Stimulated activated CD4-positive, alpha-beta T cell treated with anti-CD3 and anti-CD28 coated beads, Interleukin-4, amount 100 ng/mL, for 1 hour (primary cell): ENCODE measurements at places on chromosomes 7 and 10.

DNA sequence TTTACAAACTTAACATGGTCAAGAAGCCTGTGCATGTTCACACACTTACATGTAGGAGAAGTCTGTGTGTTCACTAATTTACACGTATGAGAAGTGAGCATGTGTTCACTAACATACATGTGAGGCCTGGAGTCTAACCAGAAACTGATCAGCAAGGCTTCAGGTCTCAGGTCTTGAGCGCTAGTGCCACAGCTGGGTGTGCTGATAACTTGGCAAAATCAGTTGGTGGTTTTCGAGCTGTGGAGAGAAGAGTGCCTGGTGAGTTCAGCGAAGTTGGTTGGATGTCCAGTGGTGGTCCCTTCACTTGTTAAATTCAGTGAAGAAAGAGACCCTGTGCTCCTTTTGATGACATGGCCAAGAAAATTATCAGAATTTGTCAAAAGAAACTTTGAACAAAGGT lies 98.7 kb downstream of the CELF2 start:
- no peak for DNase-seq

DNA sequence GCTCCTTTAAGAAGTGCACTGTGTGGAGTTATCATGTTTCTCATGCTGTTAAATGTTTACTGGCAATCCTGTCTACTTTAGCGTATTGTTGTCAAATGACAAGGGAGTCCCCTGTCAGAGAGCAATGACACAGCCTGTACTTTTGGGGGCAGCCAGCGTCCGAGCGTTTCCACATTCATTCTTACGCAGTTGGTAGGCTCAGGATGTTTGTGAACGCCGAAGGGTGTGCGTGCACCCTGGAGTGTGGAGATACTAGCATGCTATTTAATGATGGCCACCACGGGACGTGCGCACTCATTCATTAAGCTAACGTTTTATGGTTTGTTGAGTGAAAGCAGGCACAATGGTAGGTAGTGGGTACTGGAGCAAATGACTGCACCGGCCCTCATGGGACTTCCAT lies 48.0 kb downstream of the CUX1 start:
- DNase-seq, result no peak

GRCh38 chr10:75143353-75143752 lies 31.9 kb downstream of the SAMD8 start:
- no peak for DNase-seq

DNA sequence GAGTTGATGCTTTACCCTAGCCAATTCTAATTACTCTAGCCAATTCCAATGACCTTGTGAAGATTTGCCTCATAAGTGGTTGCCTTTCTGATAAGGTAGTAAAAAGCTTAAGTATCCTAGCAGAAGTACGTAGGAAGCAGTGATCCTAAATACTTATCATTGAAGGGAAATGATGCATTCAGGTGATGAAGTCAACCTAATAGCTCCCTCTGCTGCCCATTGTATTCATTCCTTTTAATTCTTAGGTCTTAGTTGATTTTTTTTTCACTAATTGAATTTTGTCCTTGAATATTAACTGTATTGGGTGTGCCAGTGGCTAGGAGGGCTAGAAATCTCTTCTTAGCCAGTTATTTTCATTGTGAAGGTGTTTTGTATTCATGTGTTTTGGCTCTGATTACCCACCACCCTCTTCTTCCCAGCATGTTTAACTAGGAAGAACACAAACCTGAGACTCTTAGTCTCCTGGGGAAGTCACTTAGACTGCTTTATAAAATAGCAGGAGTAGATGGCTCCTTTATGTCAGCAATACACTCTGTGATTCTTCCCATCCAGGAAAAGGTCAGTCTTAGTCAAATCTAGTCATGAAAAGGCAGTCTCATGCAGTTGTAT lies 46.3 kb downstream of the PLEKHA8 start:
- no peak for DNase-seq

- no peak for DNase-seq
Observed at GRCh38 chr10:71379118-71379766, 17.5 kb upstream of the CDH23 start.

DNA sequence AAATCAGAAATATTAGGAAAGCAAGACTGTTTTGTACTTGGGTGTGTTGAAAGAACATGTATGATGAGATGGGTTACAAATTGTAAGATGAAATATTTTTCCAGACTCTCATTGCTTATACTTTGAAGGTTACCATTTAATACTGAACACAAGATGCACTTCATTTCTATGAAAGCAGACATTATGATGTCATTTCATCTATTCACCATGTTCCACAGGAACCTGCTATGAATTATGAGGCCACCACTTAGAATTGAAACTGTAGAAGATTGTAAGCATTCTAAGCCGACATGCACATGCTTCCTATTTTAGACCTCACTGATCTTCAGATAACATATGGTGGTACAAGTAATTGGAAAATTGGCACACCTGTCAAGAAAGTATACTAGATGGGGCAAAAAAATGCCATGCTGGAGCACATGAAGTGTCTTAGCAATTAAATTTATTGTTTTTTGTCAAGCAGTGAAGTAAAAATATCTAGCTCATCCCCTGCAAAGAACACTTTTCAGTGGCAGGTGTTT lies 195.0 kb downstream of the PHF14 start:
- DNase-seq, result no peak

- DNase-seq, result no peak
Observed at GRCh38 chr7:49706106-49706505, 67.3 kb upstream of the VWC2 start.

GRCh38 chr10:88819290-88819689 lies 16.8 kb downstream of the LIPM start:
- no peak for DNase-seq

DNA sequence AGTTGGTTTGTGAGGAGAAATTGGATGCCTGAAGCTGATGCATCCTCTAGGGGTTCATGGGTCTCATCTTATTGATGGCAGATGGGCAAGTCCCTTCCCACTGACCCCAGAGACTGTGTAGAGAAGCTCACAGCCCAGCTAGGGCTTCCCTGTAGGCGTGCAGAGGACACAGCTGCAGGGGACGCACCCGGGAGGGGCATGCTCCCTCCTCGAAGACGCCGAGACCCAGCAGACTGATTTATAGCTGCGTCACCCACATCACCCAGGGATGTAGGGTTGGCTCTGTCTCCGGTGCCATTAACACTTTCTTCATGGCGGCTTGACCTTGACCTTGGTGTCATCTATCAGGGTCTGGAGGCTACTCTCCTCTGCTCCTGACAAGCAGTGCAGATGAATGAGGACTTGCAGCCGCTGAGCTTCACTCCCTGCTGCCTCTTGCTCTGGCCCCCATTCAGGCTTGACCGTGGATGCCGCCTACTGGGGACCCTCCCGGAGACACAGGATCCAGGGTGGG lies 549.7 kb downstream of the TCERG1L start:
- no peak for DNase-seq

- DNase-seq, result no peak
Observed at GRCh38 chr10:99537086-99537988, 4.6 kb downstream of the NKX2-3 start.

DNA sequence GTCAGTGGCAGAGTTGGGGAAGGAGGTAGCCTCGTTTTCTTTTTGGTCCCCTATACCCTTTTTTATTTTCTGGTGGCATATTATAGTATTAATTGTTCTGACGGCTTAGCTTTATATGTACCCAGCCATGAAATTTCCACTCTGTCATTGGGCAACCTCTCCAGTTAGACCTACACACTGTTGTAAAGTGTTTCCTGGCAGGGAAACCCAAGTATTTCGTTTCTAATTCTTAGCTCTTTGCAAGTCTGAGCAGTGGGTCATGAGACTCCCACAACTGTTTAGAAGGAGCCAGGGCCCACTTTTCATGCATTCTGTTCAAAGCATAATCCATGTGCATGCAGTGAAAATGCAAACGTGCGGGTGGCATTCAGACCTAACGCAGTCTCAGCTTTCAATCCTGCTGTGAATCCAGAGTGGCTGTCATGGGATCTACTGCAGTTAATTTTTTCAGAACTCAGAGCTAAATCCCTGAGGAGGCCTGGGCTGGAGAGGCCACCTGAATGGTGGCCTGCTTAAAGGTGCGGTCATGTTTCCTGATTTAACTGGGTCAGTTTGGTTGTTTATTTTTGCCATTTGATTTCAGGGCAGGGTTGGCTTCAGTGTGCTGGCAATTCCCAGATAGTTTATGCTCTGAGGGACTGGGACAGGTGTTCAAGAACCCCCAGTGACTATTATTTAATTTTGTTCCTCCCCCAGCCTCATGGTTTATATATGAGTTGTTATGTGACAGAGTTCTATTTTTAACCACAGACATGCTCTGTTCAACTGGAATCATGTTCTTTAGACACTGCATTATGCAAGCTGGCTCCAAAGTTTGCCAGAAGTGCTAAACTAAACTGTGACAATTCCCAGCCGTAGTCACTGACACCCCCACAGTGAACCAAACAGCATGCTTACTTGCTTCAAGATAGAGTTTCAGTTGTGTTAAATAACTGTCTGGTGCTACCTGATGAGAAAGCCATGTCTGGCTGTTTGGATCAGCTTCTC lies 27.4 kb upstream of the SYPL1 start:
- no peak for DNase-seq

DNA sequence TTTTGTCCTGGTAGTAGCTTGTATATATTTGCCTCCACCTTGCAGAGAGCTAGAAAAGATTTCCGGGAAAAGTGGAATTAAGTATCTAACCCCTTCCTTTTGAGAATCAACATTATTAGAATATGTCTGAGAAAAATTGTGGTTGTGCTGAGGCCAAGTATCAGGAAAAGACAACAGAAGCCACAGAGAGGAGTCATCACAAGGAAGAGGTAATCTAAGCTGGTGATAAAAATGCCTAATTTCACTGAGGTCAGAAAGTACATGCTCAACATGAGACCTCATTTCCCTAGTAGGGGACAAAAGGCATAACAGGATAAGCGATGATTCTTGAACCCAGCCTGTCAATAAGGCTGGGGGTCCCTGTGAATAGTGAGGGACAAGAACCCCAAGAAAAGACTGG lies 97.0 kb upstream of the PDE1C start:
- DNase-seq, result no peak

- DNase-seq, result no peak
Observed at GRCh38 chr10:1297566-1298301, 241.5 kb downstream of the WDR37 start.

- no peak for DNase-seq
Observed at GRCh38 chr10:71078454-71079145, 133.8 kb upstream of the UNC5B start.

- DNase-seq, result no peak
Observed at GRCh38 chr7:157865351-157866165, 528.8 kb downstream of the DNAJB6 start.

DNA sequence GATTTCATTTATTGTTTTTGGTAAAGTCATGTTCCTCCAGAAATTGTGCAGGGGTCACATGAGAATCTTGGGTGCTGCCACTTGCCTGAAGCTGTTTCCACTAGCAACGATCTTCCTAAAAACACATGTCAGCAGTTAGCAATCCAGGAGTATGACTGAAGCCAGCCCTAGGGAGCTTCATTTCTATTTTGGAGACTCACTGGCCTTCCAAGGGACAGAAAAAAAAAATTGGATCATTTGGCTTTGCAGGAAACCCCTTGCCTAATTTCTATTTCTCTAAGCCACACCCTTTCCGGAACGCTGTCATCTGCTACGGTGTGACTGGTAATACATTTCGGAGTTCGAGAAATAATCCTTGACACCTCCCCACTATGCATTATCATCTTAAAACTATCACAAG lies 204.7 kb downstream of the TAX1BP1 start:
- DNase-seq, result no peak

DNA sequence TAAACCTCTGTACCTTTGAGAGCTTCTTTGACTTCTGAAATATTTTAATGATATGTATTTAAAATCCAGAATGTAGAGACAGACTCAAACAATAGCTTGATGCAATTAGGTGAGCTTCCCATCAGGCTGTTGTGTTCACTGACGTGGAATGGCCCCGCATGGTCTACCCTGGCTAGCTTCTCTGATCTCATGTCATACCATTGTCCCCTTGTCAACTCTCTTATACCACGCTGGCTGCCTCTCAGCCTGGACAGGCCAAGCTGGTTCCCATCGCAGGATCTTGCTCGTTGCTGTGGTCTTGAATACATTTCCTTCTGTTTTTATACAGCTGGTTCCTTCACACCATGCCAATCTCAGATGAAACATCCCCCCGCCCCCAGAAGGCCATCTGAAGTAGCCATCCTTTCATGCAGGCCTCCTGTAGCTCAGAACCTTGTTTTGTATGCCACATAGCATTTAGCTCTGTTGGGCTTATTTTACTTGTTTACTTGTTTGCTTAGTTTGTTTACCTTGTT lies 84.2 kb downstream of the FANK1 start:
- DNase-seq, result no peak

DNA sequence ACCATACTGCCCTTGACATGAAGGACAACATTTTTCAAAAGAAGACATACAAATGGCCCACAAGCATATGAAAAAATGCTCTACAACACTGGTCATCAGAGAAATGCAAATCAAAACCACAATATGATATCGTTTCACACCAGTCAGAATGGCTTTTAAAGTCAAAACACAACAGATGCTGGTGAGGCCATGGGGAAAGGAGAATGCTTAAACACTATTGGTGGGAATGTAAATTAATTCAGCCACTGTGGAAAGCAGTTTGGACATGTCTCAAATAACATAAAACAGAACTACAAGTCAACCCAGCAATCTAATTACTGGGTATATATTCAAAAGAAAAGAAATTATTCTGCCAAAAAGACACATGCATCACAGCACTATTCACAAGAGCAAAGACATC lies 4.2 kb upstream of the NT5C3A start:
- no peak for DNase-seq

DNA sequence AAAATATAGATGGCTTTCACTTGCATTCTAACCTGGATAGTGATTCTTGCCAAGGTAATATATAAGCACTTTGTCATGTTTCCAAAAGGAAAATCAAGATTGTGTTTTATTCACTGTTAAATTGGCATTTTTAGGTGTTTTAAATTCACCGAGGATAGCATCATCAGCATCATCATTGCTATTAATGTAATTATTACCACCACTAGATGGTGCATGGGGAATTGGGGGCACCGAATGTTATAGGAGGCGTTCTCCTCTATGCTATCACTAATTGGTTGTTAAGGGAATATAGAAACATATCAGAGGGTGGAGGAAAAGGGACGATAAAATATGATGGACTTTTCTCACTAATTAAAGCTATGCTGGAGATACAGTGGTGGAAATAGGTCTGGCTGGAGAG lies 95.5 kb downstream of the CELF2 start:
- DNase-seq, result no peak
